Lung microvascular endothelial cell (primary cell): ENCODE measurements at places on chromosomes 3 and 15.

- DNase-seq = no peak
Measured at GRCh38 chr15:79067969-79068368, 22.6 kb downstream of the RASGRF1 start.

- no peak for DNase-seq
Measured at GRCh38 chr15:78536134-78536533, 4.1 kb upstream of the PSMA4 start.

GRCh38 chr15:101027273-101027901 lies 108.2 kb downstream of the LRRK1 start:
- no peak for DNase-seq

DNA sequence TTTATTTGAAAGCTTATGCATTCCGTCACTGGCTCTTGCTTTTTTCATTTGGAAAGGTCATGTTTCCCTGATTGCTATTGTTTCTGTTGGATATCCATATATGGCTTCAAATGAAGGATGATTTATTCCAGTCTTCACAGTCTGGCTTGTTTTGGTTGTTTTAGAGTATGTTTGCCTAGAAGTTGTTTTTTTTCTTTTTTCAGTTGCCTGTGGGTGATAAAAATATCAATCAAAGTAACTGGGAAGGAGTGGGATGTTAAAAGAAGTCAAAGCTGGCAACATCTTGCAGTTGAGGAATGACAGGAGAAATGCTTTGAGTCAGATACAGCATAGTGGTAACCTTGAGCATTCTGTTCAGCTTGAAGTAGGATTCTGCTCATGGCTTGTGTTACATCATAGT lies 610.5 kb downstream of the PLOD2 start:
- DNase-seq = no peak
